Activated CD4-positive, alpha-beta T cell treated with anti-CD3 and anti-CD28 coated beads, Interleukin-2, amount 10 ng/mL, durations not matched to agents 24 days and 14 days (primary cell): ENCODE measurements at places on chromosomes 11 and 22. TPM values are rescaled to one million over a fixed set of nuclear protein-coding genes. Genes with fewer than 3 reads are reported as not detected.

The MUC2 gene
- total RNA-seq: not detected in 2 replicates

The ALDH3B1 gene
- not detected in 2 replicates for total RNA-seq

The TSSK2 gene
- not detected in 2 replicates for total RNA-seq

The OR52E6 gene
- not detected in 2 replicates for total RNA-seq

The UBQLN3 gene
- total RNA-seq: not detected in 2 replicates

DNA sequence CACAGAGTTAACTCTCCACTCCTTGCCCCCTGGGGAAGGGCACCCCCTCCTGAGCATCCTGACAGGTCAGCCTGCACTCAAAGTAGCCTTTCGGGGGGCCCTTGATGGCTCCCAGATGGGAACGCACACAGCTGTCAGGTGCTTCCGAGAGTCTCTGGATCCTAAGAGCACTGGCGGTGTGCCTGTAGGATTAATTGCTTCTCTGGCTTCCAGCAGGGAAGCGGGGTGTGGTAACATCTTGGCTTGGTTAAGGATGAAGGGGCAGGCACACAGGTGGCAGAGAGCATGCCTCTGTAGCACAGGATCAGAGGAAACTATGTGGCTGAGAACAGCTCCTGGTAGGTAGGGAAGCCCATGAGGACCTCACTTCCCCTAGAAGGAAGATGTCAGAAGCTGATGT, 199.8 kb downstream of the MIAT start:
- no peak overlapping the region for H3K4me3 ChIP-seq
- H3K36me3 ChIP-seq: no peaks in the 10 kb centered on the region
- H3K4me1 ChIP-seq: no peaks in the 10 kb centered on the region
- H3K27me3 ChIP-seq: no peaks in the 10 kb centered on the region

DNA sequence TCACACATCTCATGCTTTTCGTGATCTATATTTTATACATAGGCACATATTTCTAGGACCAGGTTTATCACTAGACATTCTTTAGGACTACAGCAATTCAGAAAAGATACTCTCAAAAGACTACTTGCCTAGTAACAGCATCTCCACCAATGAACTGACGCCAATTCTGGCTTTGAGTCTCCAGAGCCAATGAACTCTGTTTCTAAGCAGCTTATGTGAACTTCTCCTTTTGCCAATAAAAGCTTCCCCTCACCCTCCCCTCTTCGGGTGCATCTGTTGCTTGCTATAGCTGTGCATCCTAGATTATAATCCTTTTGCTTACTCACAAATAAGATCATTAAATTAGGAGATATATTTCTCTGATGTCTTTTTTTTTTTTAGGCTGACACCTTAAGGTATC, 11.4 kb upstream of the ANKK1 start:
- no peaks in the 10 kb centered on the region for H3K36me3 ChIP-seq
- H3K4me3 ChIP-seq: no peak overlapping the region
- no peak for DNase-seq
- no peaks in the 10 kb centered on the region for H3K4me1 ChIP-seq
- H3K27ac ChIP-seq: no peak overlapping the region

GRCh38 chr11:29685361-29685760, 331.5 kb downstream of the KCNA4 start:
- no peak overlapping the region for H3K4me3 ChIP-seq
- H3K27ac ChIP-seq: no peak overlapping the region
- no peaks in the 10 kb centered on the region for H3K36me3 ChIP-seq

DNA sequence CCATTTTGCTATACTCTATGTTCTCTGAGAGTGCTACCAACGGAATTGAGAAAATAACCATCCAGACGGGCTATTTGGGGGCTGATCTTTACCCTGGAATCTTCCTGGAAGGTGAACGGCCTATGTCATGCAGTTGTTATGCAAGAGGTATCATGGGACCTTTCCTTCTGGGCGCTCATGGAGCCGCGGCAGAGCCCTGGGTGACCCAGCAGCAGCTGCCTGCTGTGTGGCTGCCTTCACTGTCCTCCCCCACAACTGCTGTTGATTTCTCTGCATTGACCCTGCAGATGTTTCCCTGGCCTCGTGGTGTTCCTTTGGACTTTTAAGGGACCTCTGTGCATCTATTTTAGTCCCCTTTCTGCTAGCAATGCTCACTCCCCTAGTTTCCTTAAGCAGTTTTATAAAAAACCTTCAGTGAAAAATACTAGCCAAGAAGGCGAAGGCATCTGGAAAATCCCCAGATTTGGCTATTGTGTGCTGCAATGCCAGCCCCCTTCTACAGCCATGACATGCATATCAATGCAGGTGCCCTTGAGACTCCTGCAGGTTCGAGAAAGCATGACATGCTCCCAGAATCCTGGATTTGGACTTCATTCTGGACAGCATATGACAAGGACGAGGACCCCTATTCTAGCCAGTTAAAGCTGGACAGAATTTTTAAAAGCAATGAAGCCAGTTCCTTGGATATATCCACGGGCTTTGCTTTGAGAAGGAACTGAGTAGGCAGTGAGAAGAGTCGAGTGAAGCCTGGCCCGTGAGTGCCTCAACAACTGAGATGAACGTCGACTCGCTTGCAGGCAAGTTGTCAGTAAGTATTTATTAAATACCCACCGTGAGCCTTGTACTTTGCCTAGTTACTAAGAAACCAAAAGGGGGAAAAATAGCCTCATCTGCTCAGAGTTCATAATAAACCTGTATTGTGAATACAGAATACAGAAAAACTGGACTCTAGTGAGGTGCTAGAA, at the start of gene SLC25A18:
SLC25A18 (plus strand) TSS at position 593 of the 965 bp plus-strand sequence. CDS start 16,447 bp downstream, outside the sequence.
- no peak for DNase-seq
- peaks cover 2% of the 10 kb centered on the region for H3K27me3 ChIP-seq
- no peaks in the 10 kb centered on the region for H3K36me3 ChIP-seq
- H3K4me1 ChIP-seq: no peaks in the 10 kb centered on the region
- no peak within 1 kb of the TSS for H3K4me3 ChIP-seq

DNA sequence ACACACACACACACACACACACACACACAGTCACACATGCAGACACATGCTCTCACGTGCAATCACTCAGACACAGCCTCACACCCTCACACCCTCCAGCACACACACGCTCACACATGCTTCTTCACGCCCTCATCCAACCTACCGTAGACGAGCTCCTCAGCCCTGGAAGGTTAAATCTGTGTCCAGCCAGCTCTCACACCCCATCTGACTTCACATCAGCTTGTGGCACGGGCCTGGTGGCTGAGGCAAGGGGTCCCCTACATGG, 1.3 kb upstream of the SCUBE1 start:
- H3K4me1 ChIP-seq: peaks cover 12% of the 10 kb centered on the region
- no peak overlapping the region for H3K27ac ChIP-seq
- peaks cover 38% of the 10 kb centered on the region for H3K27me3 ChIP-seq

- H3K27me3 ChIP-seq: no peaks in the 10 kb centered on the region
- peaks cover 63% of the 10 kb centered on the region for H3K4me1 ChIP-seq
- H3K27ac ChIP-seq: peak overlapping the region; percentile 54
- DNase-seq: peak; percentile 89
Measured at GRCh38 chr11:63866211-63866610, 27.3 kb downstream of the MARK2 start.

DNA sequence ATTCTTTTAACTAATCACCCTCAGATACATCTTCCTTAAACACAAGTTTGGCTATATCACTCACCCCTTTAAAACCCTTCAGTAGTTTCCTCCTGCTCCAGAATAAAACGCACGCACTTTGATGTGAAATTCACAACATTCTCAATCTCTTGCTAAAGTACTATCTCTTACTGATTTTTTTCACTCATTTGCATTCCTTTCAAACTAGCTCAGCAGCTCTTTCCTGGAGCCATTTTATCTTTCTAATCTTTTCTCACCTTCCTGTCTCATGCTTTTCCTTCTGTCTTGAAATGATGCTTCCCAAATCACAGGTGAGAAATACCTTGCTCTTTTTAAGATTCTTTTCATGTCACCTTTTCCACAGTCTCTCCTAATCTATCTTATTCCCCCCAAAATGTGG, 1074.4 kb downstream of the DLG2 start:
- no peaks in the 10 kb centered on the region for H3K27me3 ChIP-seq
- no peak overlapping the region for H3K4me3 ChIP-seq
- no peaks in the 10 kb centered on the region for H3K36me3 ChIP-seq
- no peak overlapping the region for H3K27ac ChIP-seq
- H3K4me1 ChIP-seq: no peaks in the 10 kb centered on the region

GRCh38 chr11:63337070-63337469, 32.5 kb upstream of the SLC22A9 start:
- H3K27ac ChIP-seq: no peak overlapping the region
- H3K4me3 ChIP-seq: no peak overlapping the region
- DNase-seq: no peak
- H3K27me3 ChIP-seq: no peaks in the 10 kb centered on the region

DNA sequence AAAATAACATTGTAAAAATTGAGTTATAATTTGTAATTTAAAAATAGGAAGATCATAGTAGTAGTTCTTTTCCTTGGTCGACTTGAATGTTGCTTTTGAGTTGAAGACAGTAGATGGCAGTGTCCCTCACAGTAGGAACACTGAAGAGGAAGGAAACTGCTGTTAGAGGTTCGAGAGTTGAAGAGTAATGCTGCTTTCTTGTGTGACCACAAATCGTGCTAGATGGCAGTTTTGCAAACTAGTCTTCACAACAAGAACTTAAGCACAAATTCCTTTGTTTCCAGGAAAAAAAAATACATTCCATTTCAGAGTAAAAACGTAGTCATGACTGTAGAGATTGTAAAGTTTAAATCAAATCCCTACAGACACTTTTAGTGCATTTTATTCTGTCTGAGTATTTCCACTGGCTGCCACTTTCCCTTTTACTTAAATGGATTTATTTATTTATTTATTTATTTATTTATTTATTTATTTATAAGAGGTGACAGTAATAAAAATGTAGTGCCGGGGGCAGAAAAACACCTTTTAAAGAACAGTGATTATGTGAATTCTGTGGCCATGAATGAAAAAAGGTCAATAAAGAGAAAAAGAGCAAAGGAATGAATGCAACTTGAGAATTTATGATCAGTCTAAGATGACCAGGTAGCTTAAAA, 54.6 kb downstream of the SPECC1L start:
- peaks cover 29% of the 10 kb centered on the region for H3K4me1 ChIP-seq
- H3K36me3 ChIP-seq: peaks cover 36% of the 10 kb centered on the region
- peak overlapping the region; percentile 27 for H3K27ac ChIP-seq
- H3K27me3 ChIP-seq: no peaks in the 10 kb centered on the region
- DNase-seq: peak; percentile 83

DNA sequence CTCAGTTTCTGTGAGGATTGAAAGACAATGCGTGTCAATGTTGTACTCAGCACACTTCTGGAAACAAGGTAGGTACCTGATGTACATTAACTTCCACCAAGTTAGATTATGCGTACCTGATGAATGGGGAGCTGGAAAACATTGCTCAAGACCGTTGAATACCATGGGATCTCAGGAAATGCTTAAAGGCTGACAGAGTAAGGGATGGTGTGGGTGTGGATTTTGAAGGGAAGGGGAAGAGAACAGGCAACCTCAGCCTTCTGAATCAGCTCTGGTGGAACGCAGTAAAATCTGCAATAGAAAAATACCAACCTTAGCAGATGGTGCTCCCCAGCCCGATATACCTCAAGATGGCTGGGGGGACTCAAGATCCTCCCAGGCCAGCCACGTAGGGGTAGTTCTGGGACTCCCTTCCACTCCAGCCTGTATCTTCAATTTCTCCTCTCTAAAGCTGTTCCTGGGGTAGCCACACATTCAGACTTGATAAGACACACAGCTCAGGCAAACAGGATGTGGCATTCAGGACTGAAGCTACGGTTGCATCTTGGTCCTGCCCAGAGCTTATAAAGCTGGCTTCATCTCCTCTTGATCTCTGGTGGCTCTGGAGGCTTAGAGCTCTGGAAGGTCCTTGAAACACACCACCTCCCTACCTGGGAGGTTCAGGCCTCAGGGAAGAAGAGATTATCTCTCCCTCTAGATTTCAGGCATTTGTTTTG, 111.8 kb downstream of the CTNND1 start:
- no peak overlapping the region for H3K4me3 ChIP-seq
- no peak overlapping the region for H3K27ac ChIP-seq
- H3K4me1 ChIP-seq: no peaks in the 10 kb centered on the region
- H3K36me3 ChIP-seq: no peaks in the 10 kb centered on the region
